ENCODE measurements at places on chromosomes 7 and 10. TPM values are rescaled to one million over a fixed set of nuclear protein-coding genes. Genes with fewer than 3 reads are reported as not detected.

DNA sequence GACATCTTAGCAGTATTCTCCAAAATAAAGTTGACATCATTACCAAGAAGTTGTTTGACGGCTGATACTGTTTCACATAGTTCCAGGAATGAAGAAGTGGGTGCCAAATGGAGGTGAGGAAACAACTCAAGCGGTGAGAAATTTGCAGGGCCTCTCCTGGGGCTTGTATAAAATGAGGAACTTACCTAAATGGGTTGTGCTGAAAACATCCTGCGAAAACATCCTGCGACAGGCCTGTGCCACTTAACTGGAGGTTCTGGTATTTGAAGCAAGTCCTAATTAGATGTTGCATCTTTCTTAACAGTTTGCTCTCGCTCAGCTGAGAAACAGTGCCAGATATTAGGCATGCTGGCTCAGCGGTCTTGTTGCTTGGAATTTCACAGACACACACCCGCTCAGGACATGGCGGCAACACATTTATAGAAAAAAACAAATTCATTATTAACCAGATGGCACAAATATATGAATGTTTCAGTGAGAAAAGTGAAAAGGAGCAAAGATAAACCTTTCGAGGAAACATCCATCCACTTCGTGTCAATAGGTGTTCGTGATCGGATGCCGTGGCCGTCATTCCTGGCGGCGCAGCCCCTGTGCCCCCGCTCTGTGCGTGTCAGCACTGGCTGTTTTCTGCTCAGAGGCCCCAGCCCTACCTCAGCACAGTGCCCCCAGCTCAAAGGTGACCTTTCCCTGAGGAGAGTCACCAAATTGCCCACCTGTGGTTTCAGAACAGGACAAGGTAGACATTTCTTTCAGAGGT, 48.1 kb downstream of the CDC123 start:
- DNase-seq = no peak

GRCh38 chr7:101235050-101235449, 2.6 kb downstream of the CLDN15 start:
- DNase-seq = no peak

GRCh38 chr10:49115015-49115795, at the start of gene VSTM4:
VSTM4 (minus strand) TSS chr10:49115522; CDS start chr10:49115485, 37 bp downstream.
- DNase-seq = no peak

- DNase-seq = no peak
These were observed 62.1 kb upstream of the AQP1 start for GRCh38 chr7:30849565-30849964.

DNA sequence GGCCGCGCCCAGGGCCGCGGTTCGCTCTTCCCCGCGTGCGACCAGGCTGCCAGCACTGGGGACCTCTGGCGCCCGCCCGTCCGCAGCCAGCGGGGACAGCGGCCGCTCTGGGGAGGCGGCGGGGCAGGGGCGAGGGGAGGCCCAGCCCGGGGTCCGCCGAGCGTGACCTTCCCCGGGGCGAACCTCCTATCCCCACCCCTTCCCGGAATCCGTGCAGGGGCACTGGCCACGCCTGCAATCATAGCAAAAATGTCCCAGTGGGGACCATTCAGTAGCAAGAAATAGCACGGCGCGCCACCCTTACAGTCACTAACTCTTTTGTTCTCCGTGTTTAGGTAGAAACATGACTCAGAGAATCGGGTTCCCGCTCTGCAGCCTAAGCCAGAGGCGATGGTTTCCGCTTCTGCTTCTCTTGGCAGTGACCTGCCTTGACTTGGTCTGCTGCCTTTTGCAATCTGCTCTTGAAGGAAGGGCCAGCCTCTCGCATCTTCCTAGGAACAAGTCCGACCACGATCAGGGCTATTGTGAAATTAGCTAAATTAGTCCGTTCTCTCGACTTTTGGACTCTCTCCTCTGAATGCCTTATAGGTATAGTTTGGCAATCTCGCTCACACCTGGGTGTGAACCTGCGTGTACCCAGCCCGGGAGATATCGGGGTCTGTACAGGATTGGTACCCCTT, 79.3 kb upstream of the ACBD5 start:
- no peak for DNase-seq

Gene RET
- total RNA-seq = 0.44 TPM

- no peak for DNase-seq
These were observed 31.9 kb downstream of the BEND7 start for GRCh38 chr10:13496931-13497330.

GRCh38 chr7:121285066-121285667, 43.6 kb upstream of the WNT16 start:
- no peak for DNase-seq

DNA sequence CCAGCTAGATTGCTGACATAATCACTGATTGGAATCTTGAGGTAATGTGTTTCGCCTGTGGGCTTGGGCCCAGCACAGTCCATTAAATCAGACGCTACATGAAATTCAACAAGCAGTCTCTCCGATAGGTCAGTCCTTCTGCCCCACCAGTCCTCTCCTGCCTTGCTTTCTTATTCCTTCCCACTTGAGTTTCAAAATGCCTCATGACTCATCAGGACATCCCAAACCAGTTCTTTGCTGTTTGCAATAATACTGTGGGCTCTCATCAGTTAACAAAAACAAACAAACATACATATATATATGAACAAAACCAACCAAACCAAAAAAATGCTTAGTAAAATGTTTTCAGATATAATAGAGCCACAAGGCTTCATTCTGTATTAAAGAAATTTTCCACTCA, 599.0 kb downstream of the SORCS1 start:
- DNase-seq = no peak

DNA sequence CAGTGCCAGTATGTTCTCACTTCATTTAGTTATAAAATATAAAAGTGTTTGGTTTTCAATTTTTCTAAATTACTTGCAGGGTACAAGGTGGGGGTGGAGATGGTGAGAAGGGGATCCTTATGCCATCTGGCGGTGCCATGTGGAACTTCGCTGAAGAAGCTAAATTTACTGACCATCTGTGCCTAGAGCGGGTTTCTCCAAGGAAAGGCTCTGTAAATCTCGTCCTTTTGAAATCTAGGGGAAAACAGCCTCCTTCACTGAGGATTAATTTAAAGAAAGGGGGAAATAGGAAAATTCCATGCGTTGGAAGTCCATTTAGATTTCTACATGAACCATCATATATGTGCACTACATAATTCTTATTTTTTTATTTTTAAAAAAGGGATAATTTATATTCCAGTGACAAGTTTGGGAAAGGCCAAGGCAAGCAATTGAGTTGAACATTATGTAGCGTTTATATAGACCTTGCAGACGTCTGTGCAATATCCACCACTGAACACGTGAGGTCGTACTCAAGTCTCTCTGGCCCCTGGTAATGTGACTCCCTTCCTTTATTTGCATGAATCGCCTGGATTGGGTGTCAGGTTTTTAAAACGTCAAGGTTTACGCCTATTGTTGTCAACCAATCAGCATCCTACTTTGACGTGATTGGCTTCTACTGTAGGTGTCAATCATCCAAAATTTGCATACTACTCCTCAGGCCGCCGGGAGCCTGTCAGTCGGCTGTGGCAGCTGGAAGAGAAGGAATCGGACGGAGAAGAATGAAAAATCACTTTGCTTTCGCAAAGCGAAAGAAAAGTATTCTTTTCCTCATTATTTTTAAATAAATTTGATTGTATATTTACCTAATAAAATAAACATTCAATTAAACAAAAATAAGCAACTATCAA, 297.1 kb upstream of the NFE2L3 start:
- no peak for DNase-seq

Gene ADCY1
- 0.35 TPM for total RNA-seq

DNA sequence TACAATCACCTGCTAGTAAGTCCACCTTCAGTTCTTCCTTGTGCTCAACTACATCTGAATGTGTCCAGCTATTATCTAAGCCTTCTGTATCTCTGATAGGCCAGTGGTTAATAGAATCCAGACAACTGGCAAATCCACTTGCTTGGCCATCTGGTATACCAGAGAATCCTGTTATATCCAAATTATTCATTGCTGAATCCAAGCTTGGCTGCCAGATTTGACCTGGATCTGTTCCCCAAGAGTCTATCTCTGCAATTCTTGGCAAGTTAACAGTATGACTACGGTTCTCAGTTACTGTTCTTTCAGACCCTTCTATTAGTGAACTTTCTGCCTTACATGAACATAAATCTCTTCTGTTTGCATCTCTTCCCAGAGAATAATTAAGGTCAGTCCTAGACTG, 154.6 kb upstream of the TARP start:
- no peak for DNase-seq

GRCh38 chr10:114389426-114389825, 14.9 kb downstream of the AFAP1L2 start:
- no peak for DNase-seq
